ENCODE measurements at places on chromosomes 5 and 9.

DNA sequence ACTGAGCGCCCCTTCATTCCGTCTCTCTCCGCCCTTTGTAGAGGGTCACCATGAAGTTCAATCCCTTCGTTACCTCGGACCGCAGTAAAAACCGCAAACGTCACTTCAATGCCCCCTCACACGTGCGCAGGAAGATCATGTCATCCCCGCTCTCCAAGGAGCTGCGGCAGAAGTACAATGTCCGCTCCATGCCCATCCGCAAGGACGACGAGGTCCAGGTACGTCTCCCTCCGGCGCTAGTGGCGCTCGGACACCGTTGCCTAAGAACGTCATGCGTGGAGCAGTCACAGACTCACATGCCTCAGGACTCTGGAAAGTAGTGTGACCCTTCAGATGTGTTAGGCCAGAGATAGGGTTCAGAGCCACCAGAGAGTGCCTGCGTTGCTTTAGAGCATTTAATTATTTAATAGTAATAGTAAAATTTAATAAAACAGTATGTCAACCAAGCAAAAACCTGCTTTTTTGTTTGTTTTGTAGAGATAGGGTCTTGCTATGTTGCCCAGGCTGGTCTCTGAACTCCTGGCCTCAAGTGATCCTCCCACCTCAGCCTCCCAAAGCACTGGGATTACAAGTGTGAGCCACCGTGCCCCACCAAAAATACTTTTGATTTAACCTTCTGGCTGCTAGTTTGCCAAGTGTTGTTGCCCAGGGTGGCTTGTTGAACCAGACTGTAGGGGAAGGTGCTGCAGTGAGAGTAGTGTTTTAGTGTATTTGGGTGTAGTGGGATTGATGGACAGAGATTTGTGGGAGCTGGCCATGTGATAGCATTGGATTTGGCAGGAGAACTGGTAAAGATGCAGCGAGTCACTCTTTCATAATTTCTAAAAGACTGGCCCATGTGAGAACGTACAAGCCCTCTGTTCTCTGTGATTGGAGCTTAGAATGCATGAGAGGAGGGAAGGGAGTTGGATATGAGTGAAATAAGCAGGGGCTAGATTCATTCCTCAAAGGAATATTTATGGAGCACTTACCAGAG is 888 bp downstream of the RPL26L1 start:
- no peak for DNase-seq

DNA sequence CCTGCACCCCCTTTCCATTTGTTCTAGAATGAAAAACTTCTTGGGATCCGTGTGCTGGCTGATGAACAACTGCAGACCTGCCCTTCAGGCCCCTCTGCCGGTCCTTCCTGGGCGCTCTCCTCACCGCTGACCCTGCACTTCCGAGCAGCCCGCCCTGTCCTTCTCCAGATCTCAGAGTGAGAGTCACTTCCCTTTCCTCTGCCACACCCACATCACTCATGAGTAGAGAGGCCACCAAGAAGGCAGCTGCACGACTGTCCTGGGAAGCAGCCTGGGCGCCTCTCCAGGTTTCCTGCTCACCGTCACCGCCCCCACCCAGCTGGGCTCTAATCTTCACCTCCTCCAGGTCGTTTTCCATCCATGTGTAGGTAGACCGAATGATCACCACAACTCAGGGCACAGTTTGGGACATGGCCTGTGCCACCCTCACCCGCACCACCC is 35.0 kb upstream of the NSMF start:
- no peak for DNase-seq

GRCh38 chr5:135476615-135477581 is 24.7 kb upstream of the TIFAB start:
- DNase-seq = no peak

DNA sequence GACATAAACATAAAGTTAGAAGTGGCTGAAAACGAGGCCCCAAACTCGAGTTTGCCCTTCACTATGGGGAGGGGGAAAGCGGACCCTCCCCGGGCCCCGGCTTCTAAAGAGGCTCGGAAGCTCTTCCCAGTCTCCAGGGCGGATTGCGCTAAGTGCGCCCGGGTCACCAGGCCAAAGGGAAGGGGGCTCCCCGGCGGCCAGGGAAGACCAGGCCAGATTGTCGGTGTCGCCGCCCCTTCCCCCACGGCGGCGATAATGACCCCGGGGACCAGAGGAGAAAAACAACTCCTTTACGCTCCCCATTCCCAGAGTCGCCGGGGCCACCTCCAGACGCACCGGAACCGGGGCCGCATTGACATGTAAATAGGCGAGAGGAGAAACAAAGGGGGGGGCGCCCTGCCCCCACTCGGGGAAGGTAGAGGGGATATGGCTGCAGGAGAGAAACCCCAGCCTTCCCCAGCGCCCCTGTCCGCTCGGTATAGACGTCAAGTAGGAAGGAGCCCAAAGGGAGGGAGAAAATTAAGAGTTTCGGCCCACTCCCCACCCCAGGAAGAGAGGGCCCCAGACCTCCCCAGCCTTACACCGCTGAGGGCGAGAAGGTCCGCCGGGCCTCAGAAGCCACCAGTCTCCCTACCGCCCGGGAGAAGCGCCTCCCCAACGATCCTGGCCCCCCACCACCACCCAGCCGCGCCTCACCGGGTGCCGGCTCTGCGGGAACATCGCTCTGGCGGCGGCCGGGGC is 1.7 kb downstream of the TLE1 start:
- DNase-seq = no peak

DNA sequence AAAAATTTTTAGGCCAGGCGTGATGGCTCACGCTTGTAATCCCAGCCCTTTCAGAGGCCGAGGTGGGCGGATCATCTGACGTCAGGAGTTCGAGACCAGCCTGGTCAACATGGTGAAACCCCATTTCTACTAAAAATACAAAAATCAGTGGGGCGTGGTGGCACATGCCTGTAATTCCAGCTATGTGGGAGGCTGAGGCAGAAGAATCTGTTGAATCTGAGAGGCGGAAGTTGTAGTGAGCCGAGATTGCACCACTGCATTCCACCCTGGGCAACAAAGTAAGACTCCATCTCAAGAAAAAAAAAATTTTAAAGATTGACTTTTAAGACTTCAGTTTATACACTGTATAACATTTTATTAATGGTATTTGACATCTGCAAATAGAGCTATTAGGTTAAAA is 60.1 kb upstream of the GNAQ start:
- no peak for DNase-seq

Measured in epithelial cell of prostate (primary cell).